ENCODE measurements at places on chromosomes 4 and X. TPM values are rescaled to one million over a fixed set of nuclear protein-coding genes. Genes with fewer than 3 reads are reported as not detected.

- no peak for DNase-seq
Observed at GRCh38 chr4:19711871-19712270, 539.8 kb upstream of the SLIT2 start.

- no peak for DNase-seq
Observed at GRCh38 chr4:156677656-156678055, 293.9 kb downstream of the PDGFC start.

FHIP1A gene
- 0.86 TPM for total RNA-seq

PABPC1L2B gene
- not detected for total RNA-seq

DNA sequence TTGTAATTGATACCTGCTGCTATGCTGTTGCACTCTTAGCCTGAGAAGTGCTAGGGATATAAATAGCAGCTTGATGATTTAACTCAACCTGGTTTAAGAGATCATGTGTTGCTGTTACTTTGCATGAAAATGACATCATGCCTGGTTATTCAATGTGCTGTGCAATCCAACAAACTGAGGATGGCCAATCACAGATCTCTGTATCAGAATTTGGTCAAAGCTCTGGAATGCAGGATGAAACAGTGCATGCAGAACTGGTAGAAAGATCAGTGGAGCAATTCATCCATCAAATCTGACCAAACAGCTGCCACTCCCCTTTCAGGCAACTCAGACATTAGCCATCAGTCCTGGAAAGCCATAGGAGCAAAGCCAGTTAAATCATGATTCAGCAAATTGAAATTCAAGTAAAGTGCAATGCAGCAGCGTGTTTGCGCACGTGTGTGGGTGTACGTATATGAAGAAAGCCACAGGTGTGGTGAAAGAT, 160.3 kb upstream of the RASGEF1B start:
- DNase-seq: no peak

TSPAN7 gene
- total RNA-seq: 0.35 TPM

DNA sequence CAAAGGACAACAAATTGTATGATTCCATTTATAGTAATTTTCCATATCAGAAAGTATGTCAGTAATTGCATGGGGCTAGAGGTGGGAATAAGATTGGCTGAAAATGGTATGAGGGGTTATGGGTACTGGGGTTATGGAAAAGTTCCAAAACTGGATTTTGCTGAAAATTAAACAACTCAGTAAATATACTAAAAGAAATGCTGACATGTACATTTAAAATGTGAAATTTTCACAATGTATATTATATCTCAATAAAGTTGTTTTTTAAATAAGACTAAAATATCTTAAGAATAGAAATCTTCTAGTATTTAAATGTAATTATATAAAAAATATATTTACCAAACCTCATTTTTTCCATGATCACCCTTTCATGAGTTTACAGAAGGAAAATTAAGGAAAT, 844.9 kb upstream of the SLIT2 start:
- no peak for DNase-seq

CDX4 gene
- total RNA-seq: not detected

GRCh38 chr4:153246446-153247115, 42.3 kb downstream of the TRIM2 start:
- DNase-seq: no peak

PCDH11X gene
- total RNA-seq: not detected

- no peak for DNase-seq
Observed at GRCh38 chrX:51332188-51332942, at the start of gene NUDT10. Gene NUDT10, plus strand, starts transcription at chrX:51332822. Its CDS starts 144 bp downstream, at chrX:51332966.

PAPSS1 gene
- 14.8 TPM for total RNA-seq

CXCL8 gene
- 41.3 TPM for total RNA-seq

BMP3 gene
- total RNA-seq: not detected

DNA sequence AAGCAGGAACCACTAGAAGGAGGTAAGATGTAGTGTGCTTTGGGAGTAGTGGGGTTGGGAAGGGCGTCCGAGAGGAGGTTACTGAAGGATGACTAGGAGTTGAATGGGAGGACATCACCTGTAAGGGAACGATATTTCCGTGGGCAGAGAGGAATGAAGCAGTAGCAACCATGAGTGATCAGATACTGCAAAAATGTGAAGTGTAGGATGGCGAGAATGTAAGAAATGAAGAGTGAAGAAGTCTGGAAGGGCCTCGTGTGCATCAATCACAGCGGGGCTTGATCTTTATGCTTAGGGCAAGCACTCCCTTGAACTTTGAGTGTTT, 594 bp downstream of the MSMO1 start:
- DNase-seq: no peak

DNA sequence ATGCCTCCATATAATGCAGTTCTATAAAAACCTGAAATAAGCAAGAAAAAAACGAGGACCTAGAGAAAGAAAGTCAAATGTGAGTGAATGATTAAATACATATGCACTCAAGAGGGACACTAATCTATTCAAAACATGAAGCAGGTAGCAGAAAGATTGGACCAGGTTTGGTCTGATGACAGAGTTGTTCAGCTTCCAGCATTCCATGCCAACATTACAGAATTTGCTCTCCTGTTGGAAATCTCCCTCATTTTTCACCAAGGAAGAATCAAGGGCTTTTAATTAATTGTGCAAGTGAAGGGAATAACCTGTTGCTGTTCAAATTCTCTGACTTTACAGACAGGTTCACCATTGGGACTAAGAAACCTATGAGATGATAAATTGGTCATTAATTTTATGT, 379.0 kb upstream of the RASGEF1B start:
- no peak for DNase-seq

GRCh38 chrX:152641996-152642395, 4.3 kb downstream of the GABRQ start:
- no peak for DNase-seq

CPE gene
- total RNA-seq: not detected

DNA sequence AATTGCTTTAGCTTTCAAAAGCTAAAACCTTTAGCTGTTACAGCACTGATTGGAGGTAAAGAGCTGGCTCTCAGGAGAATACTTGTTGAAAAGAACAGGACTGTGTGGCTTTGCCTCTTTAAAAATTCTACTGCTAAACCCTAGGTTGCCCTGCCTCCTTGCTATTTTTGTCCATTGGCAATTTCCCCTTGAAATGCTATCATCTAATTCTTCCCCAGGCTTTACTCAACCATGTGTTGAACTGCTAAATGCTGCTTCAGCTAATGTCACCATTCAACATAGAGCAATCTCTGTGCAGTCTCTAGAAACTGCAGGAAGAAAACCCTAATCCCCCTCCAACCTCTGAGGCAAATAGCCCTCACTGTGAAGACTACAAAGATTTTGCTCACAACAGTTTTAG, 203.7 kb upstream of the ARX start:
- no peak for DNase-seq

SLC25A6 gene
- 329 TPM for total RNA-seq

GRCh38 chrX:15745179-15745578, 7.1 kb downstream of the CA5B start:
- DNase-seq: no peak
